ENCODE measurements at places on chromosomes 16 and 17. TPM values are rescaled to one million over a fixed set of nuclear protein-coding genes. Genes with fewer than 3 reads are reported as not detected.

TLK2 gene
- total RNA-seq = 31.8 TPM

CBX2 gene
- total RNA-seq = 5.3 TPM

MGAT5B gene
- total RNA-seq = 0.15 TPM

CSH2 gene
- total RNA-seq = not detected

MYO15A gene
- total RNA-seq = 1.6 TPM

KRTAP9-4 gene
- total RNA-seq = not detected

ADAM11 gene
- total RNA-seq = 0.08 TPM

SHISA9 gene
- under 0.01 TPM for total RNA-seq

ZP2 gene
- total RNA-seq = not detected

NTN3 gene
- not detected for total RNA-seq

TBC1D26 gene
- not detected for total RNA-seq

WFDC1 gene
- not detected for total RNA-seq

HSPB9 gene
- not detected for total RNA-seq

PRDM7 gene
- total RNA-seq = not detected

KRT13 gene
- total RNA-seq = not detected

ETV4 gene
- total RNA-seq = 70.3 TPM

GJC1 gene
- 6.6 TPM for total RNA-seq

Measured in hair follicular keratinocyte (primary cell).